Adrenal gland (tissue), 19 donors: ENCODE measurements at places on chromosomes 3 and 15.

- no peak for DNase-seq
Measured at GRCh38 chr3:107275511-107275910, 101.7 kb upstream of the CCDC54 start.

DNA sequence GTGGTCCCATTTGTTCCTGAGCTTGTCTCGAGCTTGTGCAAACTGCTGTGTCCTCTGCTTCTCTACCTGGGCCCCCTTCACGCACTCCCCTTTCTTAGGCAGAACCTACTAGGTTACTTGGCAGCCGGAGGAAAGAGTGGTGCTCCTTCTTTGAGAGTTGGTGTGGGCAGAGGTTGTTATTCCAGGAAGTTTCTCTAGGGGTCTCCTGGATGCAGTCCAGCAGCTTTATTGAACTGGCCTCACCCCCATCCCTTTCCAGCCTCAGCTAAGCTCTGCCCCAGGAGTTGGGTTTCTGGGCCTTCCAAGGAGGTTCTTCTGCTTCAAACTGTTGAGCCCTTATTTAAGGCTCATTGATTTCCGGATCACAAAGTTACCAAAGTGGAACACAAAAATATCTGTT lies 103.2 kb downstream of the C3orf70 start:
- DNase-seq = no peak

DNA sequence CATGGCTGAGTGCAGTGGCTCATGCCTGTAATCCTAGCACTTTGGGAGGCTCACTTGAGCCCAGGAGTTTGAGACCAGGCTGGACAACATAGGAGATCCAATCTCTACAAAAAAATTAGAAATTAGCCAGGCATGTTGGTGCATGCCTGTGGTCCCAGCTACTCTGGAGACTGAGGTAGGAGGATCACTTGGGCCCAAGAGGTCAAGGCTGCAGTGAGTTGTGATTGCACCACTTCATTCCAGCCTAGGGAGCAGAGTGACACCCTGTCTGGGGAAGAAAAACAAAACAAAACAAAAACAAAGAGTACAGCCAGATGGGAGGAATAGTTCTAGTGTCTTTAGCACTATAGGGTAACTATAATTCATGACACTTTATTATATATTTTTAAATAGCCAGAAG lies 26.2 kb upstream of the COMMD4 start:
- no peak for DNase-seq

- no peak for DNase-seq
Measured at GRCh38 chr3:78414261-78414660, 1353.5 kb downstream of the ROBO1 start.
